ENCODE measurements at places on chromosomes 2 and 18.

- no peak for DNase-seq
These were observed 446 bp upstream of the EFHD1 start for GRCh38 chr2:232632904-232633412.

- peak; percentile 29 for DNase-seq
These were observed 67.8 kb downstream of the VSNL1 start for GRCh38 chr2:17608251-17608650.

DNA sequence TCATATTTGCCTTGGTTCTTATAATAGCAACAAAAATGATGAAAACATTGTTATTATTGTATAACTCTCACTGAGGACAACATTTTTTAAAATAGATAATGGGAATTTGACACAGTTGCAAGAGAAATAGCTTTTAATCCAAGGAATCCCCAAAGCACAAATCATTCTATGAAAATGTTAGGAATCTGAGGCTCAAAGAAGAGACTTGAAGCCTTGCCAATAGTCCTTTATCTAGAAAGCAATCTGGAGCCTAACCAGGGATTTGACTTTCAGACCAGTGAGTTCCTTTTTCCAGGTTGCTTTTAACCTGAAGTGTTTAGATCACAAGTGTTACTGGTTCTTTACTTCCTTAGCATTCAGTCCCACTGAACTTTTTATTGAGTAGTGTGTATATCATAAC, 574.5 kb upstream of the ZEB2 start:
- no peak for DNase-seq

- DNase-seq, result peak; percentile 58
These were observed 58.8 kb downstream of the FECH start for GRCh38 chr18:57527556-57528229.

GRCh38 chr2:191650896-191651773, 26.8 kb upstream of the NABP1 start:
- DNase-seq, result no peak

DNA sequence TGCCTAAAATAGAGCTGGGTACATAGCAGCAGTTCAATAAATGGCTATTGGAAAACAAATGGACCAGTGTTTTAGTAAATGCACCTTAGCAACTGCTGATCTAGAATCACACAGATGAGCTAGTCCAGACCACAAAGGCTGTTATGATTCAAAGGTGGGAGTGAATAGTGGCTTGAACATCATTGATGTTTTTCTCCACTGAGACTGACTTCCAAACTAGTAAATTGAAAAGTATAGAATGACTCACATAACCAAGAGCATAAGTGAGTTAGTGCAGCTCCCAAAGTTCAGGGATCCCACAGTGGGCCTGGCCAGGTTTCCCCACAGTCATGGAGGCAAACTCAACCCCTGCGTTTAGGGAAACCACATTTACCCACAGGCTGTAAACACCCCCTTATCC, 106.7 kb upstream of the YPEL5 start:
- DNase-seq, result no peak

- no peak for DNase-seq
These were observed 183.1 kb upstream of the ARL4C start for GRCh38 chr2:234679741-234680687.

- no peak for DNase-seq
These were observed 649.3 kb upstream of the SOX11 start for GRCh38 chr2:5042666-5043440.

- DNase-seq, result no peak
These were observed 12.0 kb downstream of the KCNK3 start for GRCh38 chr2:26704441-26704977.

- DNase-seq, result no peak
These were observed 115.6 kb downstream of the MBP start for GRCh38 chr18:77016936-77017335.

DNA sequence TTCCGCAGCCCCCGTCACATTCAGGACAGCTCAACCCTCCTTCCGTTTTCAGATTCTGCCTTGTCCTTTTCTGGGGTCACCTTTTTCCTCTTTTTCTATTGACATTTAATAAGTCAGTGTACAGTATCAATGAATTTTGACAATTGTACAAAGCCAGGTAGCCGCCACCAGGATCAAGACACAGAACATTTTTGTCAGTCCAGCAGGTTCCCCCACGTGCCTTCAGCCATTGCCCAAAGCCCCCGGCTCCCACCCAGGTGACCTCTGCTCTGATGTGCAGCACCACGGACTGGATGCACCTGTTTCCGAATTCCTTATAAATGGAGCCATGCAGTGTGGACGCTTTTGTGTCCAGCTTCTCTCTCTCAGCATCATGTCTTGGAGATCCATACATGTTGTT, 30.0 kb downstream of the CROCC2 start:
- no peak for DNase-seq

- no peak for DNase-seq
These were observed 86.4 kb upstream of the OTOS start for GRCh38 chr2:240226672-240227537.

GRCh38 chr2:70480468-70480867, 73.2 kb downstream of the TGFA start:
- no peak for DNase-seq

- no peak for DNase-seq
These were observed 159.2 kb upstream of the SH3BP4 start for GRCh38 chr2:234792621-234793022.

GRCh38 chr2:121189661-121190381, 95.2 kb downstream of the TFCP2L1 start:
- DNase-seq, result no peak

DNA sequence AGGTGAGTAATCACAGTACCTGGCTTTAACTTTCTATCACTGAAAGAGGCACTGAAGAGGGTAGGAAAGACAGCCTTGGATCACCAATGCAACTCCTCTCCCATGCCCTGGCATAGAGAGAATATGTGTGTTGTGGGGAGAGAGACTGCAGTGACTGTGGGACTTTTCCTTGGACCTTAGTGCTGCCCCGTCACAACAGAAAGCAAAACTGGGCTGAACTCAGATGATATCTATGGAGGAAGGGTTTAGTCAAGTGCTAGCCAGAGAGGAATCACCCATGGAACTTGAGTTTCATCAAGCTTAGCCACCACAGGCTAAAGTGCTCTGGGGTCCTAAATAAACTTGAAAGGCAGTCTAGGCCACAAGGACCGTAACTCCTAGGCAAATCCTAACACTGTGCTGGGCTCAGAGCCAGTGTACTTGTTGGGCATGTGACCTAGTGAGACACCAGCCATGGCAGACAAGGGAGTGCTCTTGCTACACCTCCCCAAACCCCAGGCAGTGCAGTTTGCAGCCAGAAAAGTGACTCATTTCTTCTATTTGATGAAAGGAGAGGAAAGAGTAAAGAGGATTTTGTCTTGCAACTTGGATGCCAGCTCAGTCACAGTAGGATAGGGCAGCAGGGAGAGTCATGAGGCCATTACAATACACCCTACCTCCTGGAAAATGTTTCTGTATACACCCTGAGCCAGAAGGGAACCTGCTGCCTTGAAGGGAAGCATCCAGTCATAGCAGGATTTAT, 105.8 kb upstream of the SPOPL start:
- no peak for DNase-seq

- no peak for DNase-seq
These were observed 4.8 kb upstream of the TTC39C start for GRCh38 chr18:24009651-24010333.

- DNase-seq, result no peak
These were observed 163.1 kb downstream of the LNPK start for GRCh38 chr2:175838979-175839378.

- DNase-seq, result peak; percentile 33
These were observed 98.4 kb downstream of the GPR39 start for GRCh38 chr2:132515010-132515409.

GRCh38 chr18:79248495-79249060, 147.2 kb upstream of the NFATC1 start:
- no peak for DNase-seq

GRCh38 chr2:113257516-113258264, 21.0 kb downstream of the PAX8 start:
- DNase-seq, result peak; percentile 32

DNA sequence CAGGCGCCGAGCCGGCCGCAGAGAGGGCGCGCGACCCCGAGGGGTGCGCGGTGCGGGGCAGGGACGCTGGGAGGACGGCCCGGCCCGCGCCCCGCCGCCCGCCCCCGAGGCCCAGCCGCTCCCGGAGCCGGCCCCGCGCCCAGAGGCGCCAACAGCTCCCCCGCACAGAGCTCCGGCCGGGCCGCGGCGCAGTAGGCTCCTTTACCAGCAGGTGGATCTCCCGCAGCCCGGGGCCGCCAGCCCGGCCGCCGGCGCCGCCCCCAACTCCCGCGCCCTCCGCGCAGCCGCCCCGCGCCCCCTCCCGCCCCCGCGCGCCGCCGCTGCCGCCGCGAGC, 258 bp downstream of the MGAT4A start:
- DNase-seq, result peak; percentile 57

GRCh38 chr18:46350598-46351159, 246.5 kb downstream of the HAUS1 start:
- DNase-seq, result no peak

- no peak for DNase-seq
These were observed 54.2 kb downstream of the ZCCHC2 start for GRCh38 chr18:62576845-62577512.
